Activated CD8-positive, alpha-beta T cell treated with anti-CD3 and anti-CD28 coated beads, Interleukin-2, amount 10 ng/mL, durations not matched to agents 7 days and 5 days (primary cell): ENCODE measurements at places on chromosomes 4 and X. TPM values are rescaled to one million over a fixed set of nuclear protein-coding genes. Genes with fewer than 3 reads are reported as not detected.

- DNase-seq, result no peak
These were observed 44.0 kb downstream of the TMEM144 start for GRCh38 chr4:158254292-158254691.

DNA sequence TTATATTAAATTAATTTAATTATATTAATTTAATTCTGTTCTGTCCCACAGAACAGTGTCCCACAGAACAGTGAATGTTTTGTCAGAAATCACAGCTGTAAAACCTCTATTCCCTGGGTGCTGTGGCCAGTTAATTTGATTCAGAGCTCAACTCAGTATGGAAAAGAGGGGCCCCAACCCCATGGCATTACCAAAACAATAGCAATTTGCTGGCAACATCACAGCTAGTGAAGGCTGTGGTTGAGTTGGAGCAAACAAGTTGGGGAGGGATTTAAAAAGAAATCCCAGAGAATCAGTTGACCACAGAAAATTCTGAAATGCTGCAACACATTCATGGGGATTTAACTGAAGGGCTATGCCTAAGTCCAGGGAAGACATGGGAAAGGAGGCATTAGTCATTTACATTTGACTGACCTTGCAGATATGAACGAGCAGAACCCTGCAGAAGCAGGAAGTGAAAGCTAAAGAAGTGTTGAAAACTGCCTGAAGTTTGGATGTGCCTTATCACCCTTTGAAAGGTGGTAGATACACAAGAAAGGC lies 30.1 kb downstream of the PDHA2 start:
- no peak for DNase-seq

DNA sequence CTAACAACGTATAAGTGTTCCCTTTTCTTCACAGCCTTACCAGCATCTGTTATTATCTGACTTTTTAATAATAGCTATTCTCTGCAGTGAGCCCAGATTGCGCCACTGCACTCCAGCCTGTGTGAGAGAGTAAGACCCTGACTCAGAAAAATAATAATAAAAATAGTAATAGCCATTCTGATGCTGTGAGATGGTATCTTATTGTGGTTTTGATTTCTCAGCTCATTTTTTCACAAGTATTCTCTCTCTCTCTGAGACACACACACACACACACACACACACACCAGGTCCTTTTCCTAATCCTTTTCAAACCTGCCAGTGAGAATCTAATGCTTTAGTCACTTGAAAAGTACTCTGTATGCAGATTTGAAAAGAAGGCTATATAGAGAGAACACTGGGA lies 89.8 kb downstream of the CHIC2 start:
- no peak for DNase-seq

DNA sequence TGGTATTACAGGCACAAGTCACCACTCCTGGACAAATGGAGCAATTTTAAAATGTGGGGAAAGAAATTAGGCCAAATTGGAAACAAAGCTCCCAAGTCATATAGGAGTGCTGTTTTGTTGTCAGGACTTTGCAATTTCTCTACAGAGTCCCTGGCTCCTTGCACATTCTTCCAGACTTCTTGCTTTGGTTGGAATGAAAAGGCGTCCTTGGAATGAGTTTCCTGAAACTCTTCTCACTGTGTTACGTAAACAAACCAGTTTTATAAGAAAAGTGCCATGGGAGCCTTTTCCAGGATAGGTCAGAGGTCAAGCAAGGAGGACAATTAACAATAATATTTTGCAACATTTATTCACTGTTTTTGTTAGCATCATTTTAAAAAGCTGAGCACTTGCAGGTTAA lies 32.4 kb upstream of the KIT start:
- DNase-seq, result no peak

DNA sequence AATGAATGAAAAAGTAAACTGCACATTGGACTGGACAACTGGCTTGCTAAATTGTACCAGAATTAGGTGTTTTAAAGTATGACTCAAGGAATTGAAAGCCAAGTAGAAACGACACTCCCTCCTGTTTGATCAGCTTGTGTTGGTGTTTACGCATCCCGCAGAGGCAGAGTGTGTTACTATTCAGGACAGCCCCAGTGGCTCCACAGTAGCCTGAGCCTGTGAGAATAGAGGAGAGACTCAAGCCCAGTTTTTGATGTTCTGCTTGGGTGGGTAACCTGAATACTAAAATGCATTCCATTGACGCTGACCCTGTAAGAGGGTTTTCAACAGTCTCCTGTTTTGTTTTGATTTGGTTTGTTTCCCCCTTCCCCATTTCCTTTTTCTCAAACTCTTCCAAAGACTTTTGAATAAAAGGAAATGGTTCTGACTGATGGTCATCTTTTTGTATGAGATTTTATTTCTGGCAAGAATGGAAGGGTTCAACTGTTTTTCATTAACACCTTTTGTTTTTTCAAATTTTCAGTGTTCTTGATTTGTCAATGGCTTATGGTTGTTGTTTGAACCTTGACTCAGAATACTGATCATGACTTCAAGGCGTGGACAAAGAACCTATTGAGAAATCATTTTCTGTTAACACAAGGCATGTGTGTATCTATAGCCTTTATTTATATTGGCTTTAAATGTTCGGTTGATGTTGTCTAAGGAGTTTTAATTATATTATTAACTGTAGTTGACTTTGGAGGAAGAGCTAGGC lies 10.2 kb downstream of the ADGRL3 start:
- no peak for DNase-seq

GRCh38 chr4:181289198-181289597 lies 954.0 kb upstream of the TENM3 start:
- no peak for DNase-seq

- no peak for DNase-seq
These were observed 28.6 kb downstream of the MAML3 start for GRCh38 chr4:140125374-140125773.

GRCh38 chrX:39577985-39578869 lies 519.5 kb downstream of the BCOR start:
- peak; percentile 40 for DNase-seq

Gene NRK
- total RNA-seq, result not detected
